ENCODE measurements at places on chromosomes 11 and 22.

GRCh38 chr11:78654071-78654470, 79.4 kb upstream of the NARS2 start:
- no peak for DNase-seq

- DNase-seq: no peak
These were observed 33.0 kb downstream of the SERGEF start for GRCh38 chr11:17979770-17980371.

- DNase-seq: no peak
These were observed 18.5 kb upstream of the TPH1 start for GRCh38 chr11:18064450-18065054.

DNA sequence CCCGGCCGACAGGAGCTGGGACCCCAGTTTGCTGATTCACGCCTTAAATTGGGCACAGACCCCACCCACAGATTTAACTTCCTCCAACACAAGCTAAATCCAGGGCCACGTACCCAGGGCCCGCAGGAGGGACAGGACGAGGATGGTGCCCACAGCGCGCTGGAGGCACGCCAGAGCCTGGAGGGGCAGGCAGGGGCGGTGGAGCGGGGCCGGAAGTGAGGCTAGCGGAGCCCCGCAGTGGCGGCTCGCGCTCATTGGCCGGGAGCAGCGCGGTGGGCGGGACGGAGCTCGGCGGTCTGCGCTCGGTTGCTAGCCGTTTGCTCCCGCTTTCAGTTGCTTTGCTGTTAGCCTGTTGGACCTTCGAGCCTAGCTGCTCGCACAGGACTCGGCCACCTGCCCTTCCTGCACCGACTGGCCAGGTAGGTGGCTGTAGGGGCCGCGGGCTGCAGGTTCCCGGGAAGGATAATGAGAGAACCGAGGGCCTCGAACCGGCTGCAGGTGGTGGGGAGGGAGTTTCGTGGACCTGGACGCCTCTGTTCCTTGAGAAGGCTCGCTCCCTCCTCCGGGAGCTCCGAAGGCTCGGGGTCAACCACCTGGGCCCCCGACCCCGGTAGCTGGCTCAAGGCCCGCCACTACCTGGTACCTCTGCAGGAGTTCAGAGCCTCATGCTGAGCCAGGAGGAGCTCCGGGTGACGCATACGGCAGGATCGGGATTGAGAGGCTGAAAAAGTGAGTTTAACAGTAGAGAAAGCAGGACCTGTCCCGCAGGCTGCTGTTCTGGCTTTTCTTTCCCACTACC, at the start of gene CCDC134:
Gene CCDC134, plus strand, starts transcription at position 332 of the 799 bp plus-strand sequence. CDS start 8,212 bp downstream, outside the sequence.
- DNase-seq: peak; percentile 82

GRCh38 chr11:315516-315994, 1.7 kb downstream of the IFITM1 start:
- DNase-seq: no peak

DNA sequence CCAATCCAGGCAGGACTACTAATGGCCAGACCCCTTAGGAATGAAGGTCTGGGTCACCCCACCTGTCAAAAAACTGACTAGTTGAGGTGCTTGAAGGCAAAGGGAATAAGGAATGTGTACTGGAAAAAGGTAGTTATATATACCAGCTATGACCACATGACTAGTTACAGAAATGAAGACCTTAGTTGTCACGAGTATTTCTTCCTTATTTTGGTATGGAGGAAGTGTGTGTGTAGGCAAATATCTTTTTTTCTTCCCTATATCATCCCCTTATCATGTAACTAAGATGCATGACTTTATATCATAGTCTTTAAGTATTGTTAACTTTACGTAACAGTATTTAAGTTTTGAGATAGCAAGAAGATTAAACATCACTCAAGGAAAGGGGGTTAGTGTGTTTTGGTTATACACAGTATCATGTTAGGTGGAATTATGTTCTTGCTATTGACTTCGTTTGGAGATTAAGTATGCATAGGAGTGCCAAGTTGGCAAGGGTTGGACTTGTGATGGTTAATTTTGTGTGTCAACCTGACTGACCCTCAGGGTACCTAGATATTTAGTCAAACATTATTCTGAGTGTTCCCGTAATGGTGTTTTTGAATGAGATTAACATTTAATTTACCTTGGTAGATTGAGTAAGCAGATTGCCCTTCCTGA, 38.2 kb upstream of the NARS2 start:
- DNase-seq: peak; percentile 8

DNA sequence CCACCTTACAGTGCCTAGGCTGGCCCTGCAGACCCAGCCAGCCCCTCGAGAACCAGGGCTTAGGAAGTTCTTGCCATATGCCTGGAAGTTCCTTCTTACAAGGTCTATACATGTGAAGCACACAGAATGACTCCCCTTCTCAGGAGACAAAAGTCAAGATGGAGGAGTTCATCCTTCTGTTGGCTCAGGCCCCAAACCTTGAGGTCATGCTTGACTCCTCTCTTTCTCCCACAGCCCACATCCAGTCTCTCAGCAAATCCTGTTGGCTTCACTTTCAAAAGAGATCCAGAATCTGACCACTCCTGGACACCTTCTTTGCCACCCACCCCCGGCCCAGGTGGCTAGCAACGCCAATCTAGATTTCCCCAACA, 1.7 kb upstream of the CD248 start:
- no peak for DNase-seq

All from inflammatory macrophage treated with lipopolysaccharide for 1 hour (primary cell).